Effector memory CD8-positive, alpha-beta T cell (primary cell): ENCODE measurements at places on chromosomes 5 and 9.
A peak's percentile ranks its signal among the peaks of the same experiment; 100 is the strongest.

GRCh38 chr9:8857926-8858595, 1058.5 kb upstream of the DMAC1 start:
- no peak for DNase-seq

GRCh38 chr5:66416698-66417097, 179.5 kb upstream of the MAST4 start:
- DNase-seq: no peak

- no peak for DNase-seq
These were observed 15.3 kb downstream of the ASS1 start for GRCh38 chr9:130459941-130460669.

- no peak for DNase-seq
These were observed 133.2 kb upstream of the PHYKPL start for GRCh38 chr5:178365501-178366440.

DNA sequence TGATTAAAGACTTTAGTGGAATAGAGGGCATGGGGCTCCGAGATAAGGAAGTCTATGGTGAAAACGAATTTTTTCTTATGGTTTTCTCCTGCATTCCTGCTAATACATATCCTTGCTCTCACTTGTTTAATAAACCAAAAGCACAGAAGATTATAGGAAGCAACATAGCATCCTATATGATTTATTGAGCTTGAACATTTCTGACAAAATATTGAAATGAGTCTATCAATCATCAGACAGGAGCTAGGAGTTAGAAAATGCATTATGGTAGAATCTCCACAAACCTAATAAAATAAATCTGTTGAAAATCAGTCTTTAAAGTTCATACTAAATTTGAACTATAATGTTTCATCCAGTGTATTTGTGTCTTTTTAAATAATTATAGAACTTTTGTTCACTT, 554.6 kb upstream of the RGMB start:
- no peak for DNase-seq

- DNase-seq: no peak
These were observed 9.6 kb downstream of the ACSL6 start for GRCh38 chr5:132001647-132002561.

DNA sequence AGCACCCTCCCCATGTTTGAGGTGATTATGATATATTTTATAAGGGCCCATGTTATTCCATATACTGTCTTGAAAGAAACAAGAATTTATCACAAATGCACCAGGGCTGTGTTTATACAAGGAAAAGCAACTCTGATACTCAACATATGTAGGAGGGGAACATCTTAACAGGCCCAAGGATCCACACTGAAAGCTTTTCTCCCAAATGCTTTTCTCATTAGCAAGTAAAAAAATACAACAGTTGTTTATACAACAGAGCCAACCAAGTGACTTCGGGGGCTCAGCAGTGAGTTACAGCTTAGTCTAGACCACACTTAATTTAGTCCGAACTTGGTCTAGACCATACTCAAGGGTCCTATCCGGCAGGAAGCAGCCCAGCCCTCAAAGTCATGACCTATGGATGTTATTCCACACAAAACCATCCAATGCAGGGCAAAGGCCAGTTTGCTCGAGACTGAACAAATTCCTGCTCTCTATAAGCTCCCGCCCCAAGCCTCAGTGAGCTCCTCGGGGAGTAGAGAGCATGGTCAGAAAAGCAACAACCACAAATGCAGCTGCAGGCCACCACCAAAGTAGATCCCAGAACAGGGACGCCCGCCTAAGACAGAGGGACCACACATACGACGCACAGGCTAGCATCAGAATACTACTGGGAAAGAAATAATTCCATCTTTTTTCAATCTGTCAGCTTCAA, 6.8 kb downstream of the GZMK start:
- no peak for DNase-seq

- DNase-seq: no peak
These were observed 59.1 kb downstream of the TLR4 start for GRCh38 chr9:117763314-117763713.

DNA sequence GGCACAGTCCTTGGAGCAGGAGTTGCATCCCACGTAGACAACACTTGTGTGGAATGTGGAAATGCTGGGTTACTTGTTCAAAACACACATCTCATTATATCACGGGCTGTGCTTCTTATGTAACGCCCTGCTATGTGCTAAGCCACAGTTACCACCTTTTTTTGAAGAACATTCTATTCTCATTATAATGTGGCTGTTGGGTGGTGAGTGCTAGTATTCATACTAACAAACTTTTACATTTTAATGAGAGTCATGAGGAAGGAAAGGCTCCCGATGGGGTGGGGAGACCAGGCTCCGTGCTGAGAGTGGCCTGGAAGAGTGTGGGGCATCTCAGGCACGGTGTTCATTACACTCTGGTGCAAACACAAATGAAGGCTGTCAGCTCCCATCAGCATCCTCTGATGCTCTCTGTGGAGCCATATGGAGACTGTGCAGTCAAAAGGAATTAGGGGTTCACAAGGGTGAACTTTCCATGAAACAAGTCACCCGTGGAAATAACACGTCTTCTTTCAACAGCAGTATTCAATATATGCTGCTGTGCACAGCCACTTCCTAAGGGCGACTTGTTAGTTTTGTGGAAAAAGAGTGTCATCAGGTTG, 153.1 kb upstream of the RAPGEF1 start:
- no peak for DNase-seq

DNA sequence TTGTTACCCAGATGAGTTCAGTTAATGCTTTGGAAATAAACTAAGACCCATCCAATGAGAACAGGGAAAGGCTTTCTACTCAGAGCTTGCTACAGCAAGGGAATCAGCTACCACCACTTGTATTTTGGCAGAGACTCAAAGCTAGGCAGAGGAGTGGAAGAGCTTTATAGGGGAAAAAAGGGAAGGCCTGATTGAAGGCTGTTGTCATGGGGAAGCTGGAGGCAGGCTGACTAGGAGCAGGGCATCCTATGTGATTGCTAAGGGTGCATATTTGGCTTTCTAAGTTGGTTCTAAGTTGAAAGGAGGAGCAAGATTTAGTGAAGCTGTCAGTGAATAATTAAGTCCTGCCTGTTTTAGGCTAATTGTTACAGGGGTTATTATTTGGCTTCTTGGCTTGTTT, 115.5 kb downstream of the PTTG1 start:
- DNase-seq: no peak

DNA sequence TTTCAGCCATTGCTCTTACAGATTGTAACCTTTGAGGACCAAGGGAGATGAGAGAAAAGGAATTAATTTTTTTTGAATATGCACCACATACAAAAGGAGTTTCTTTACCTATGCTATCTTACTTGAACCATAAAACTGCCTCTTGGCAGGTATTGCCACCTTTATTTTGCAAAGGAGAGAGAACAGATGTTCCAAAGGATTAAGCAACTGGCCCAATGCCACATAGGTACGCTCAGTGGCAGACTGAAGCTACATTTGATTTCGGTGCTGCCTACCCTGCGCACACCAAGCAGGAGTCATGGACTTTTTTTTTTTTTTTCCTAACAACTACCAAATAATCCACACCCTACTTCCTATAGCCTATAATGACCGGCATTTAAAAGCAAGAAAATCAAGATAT, 43.1 kb downstream of the SAXO1 start:
- DNase-seq: no peak

DNA sequence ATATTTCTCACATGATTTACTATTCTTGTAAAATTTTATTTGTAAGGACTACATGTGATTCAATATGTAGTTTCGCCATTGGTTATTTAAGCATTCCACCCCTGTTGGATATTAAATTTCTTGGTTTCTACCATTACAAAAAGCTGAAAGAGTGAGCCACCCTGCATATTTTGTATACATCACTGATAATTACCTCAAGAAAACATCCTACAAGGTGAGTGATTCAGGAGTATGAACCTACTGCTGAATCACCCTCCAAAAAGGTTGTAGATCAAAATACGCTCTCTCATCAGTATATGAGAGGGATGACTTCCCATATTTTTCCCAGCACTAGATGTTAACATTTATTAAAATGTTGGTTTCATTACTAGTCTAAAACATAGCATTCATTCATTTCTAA, 454.3 kb upstream of the WWC1 start:
- no peak for DNase-seq

DNA sequence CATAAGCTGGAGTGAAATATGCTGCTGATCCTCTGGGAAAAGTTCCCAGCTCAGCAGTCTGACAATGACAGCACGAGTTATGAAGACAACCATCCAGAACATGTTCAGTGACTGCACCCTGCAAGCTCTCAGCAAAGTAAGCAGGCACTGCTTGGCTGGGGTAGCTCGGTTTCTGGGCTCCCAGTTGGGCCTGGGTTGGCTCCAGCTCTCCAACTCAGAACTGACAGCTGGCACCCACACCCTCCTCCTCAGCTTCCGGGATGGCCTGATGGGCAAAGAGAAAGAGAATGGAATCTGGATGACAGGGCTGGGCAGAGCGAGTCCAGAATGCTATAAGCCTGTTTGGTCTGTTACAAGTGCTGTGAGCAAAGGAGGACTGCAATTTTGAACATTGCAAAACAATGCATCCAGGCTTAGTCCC, 185.0 kb downstream of the CSNK1G3 start:
- no peak for DNase-seq

- no peak for DNase-seq
These were observed 213.3 kb downstream of the SEMA6A start for GRCh38 chr5:116361171-116361967.

DNA sequence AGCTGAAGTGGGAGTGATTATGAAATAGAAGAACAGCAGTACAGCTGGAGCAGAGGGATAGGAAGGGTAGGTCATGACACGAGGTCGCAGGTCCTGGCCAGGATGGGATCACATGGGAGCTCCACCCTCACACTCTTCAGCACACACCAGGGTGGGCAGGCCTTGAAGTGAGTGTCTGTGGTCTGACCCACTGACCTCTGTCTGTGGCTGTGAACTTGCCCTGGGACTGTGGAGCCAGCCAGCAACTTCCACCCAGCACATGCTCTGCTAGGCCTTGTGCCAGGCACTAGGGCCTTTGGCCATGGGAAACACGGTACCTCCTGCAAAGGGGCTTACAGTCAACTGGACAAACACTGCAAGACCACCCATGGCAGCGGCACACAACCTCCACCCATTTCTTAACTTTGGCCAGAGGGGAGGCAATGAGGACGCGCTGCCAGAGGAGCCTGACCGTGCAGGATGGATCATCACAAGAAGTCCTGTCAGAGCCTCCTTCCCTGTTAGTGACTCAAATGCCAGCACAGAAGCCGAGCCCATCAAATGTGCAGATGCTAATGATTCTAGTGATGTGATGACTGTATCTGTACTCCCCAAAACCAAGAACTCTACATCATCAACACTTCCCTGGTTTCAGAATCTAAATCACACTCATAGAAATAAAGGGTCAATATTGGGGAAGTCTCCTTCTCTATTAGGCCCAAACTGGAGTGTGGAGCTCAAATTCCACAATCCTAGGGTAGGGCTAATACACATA, 113.6 kb downstream of the DPYSL3 start:
- DNase-seq: no peak

DNA sequence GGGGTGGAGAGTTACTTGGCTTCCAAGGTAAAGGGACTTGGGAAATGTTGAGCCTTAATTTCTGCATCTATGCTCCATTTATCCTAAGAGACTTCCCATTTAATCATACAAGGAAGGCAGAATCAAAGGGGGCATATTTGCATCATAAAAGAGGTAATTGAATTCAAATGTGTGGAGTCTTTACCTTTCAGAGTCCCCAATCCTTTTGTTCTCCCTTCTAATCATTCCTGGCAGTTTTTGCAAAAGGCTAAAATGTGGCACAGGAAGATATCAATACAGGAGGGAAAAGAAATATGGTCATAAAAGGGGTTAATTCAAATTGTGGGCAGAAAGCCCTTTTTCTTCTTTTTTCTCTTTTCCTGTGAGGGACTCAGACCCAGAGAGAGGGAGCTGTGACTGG, 69.5 kb downstream of the SFXN1 start:
- no peak for DNase-seq

GRCh38 chr5:159262472-159262858, 625 bp upstream of the UBLCP1 start:
- peak; percentile 3 for DNase-seq

- DNase-seq: no peak
These were observed 464.9 kb downstream of the ELAVL2 start for GRCh38 chr9:23361096-23361495.

- no peak for DNase-seq
These were observed 216.9 kb upstream of the TLX3 start for GRCh38 chr5:171092194-171092593.

GRCh38 chr5:95962475-95962773, 773 bp upstream of the ELL2 start:
- no peak for DNase-seq

- DNase-seq: no peak
These were observed 1.4 kb upstream of the KDM3B start for GRCh38 chr5:138351056-138351455.

- DNase-seq: peak; percentile 65
These were observed 146.6 kb downstream of the GAPVD1 start for GRCh38 chr9:125407974-125408900.

- no peak for DNase-seq
These were observed 6.0 kb downstream of the STRBP start for GRCh38 chr9:123262338-123262737.

DNA sequence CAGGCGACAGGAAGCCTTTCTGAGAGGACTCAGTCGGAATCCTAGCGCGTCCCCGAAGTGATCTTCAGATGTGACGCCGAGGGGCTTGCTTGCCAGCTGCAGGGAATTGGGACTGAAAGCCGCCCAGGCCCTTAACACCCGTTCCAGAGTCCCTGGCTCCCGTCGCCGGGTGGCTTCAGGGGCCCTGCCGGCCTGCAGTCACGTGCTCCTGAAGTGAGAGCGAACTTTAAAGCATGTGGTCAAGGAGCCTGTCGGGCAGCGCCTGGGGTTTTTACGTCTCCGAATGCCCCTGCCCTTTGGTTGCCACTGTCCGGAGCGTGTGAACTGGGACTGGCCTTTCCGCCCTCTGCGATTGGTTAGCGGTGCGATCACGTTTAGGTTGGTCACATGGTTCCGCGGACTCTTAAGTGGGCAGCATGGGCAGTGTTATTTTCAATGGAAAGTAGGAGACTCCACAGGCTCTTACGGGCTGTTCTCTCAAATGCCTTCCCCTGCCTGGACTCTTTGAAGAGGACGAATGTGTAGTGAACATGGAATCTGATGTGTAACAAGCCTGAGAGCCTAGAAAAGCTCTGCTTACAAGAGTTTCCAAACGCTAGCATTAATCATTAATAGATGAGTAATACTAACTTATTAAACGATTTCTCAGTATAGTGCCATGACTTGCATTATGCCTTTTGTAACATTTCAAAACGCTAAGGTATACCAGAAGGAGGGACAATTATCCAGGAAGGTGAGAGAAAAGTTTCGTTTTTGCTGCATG, 1.9 kb downstream of the VLDLR start:
- no peak for DNase-seq

GRCh38 chr5:87946271-87946670, 322.4 kb downstream of the TMEM161B start:
- DNase-seq: no peak
